ENCODE measurements at places on chromosomes 2 and 18.

- no peak for DNase-seq
Observed at GRCh38 chr2:112148477-112148876, 10.3 kb downstream of the FBLN7 start.

DNA sequence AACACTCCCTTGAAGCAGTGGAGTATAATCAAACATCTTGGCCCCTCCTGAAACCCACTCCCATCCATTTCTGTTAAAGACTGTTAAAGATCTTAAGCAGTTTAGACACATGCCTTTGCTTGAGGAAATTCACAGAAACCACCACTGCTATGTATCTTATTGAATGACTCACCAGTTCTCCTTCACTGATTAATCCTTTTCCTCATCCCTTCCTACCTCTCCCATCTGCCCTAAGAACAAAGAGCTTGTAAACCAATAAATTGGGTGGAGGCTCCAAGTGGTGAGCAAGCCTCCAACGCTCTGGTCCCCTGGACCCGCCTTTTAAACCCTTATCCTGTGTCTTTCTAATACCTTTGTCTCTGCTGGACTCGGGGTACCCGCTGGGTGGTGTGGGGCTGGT is 746.1 kb downstream of the LRP1B start:
- no peak for DNase-seq

DNA sequence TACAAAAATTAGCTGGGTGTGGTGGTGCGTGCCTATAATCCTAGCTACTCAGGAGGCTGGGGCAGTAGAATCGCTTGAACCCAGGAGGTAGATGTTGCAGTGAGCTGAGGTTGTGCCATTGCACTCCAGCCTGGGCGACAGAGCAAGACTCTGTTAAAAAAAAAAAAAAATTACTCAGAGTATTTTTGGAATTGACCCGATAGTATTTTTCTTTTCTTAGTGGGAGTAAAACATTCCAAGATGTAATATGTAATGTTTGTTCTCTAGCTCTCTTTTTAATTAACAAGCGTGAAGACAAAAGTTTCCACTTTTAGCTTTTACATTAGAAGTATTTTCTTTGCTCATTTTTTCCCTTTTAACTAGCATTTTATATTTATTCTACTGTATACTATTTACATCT is 12.0 kb upstream of the TMEM18 start:
- no peak for DNase-seq

DNA sequence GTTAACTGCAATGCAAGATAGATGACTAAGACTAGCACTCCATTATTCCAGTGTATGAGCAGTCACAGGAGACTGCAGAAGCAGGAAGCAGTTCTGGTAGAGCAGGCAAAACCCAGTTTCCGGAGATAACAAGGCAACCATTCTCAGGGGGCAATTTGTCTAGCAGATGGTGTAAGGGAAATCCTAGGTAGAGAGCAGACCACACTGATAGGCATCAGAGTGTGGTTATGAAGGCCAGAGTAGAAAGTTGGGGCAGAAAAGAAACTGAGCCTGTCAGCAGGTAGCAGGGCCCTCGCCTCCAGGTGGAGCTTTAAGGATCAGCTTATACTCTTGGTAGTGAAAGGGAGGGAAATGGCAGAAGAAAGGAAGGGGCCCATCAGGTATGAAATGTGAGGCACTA is 164.4 kb downstream of the PDE11A start:
- no peak for DNase-seq

GRCh38 chr2:189654641-189655040 is 6.6 kb upstream of the ASNSD1 start:
- no peak for DNase-seq

GRCh38 chr2:124034265-124034664 is 9.2 kb downstream of the CNTNAP5 start:
- no peak for DNase-seq

- no peak for DNase-seq
Observed at GRCh38 chr2:156800781-156801361, 364.7 kb downstream of the GPD2 start.

DNA sequence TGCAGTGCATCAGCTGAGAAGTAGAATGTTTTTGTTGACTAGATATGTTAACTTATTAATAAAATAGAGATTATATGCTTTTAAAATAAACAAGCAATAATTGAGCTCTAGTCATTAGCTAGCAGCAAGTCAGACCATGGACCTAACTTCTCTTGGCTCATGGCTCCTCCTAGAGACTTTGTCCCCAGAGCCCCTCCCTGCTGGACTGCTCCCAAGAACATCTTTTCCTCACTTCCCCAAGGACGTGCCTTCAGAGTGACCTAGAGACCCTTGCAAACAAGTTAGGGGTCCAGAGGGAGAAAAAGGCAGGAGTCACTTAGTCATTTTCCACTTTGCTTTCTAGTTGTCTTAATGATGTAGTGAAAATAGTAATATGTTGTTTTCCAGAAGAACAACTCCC is 312.5 kb upstream of the NRP2 start:
- DNase-seq: no peak

DNA sequence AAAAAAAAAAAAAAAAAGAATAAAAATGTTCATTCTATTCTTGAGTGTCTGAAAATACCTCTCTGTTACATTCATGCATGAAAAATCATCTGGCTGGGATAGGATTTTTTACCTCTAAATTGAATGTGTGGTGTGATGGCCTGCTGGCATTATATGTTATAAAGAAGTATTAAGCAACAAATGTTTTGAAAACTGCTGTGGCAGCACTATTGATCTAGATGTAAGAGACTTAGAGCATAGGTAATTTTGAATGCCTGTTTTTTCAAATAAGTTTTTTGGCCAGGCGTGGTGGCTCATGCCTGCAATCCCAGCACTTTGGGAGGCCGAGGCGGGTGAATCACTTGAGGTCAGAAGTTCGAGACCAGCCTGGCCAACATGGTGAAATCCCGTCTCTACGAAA is 147.0 kb upstream of the LINC00305 start:
- no peak for DNase-seq

GRCh38 chr2:136067459-136067858 is 50.5 kb downstream of the CXCR4 start:
- DNase-seq: no peak

- no peak for DNase-seq
Observed at GRCh38 chr2:189837326-189837725, 53.1 kb downstream of the PMS1 start.

- DNase-seq: no peak
Observed at GRCh38 chr2:159793326-159793725, 4.7 kb downstream of the CD302 start.

DNA sequence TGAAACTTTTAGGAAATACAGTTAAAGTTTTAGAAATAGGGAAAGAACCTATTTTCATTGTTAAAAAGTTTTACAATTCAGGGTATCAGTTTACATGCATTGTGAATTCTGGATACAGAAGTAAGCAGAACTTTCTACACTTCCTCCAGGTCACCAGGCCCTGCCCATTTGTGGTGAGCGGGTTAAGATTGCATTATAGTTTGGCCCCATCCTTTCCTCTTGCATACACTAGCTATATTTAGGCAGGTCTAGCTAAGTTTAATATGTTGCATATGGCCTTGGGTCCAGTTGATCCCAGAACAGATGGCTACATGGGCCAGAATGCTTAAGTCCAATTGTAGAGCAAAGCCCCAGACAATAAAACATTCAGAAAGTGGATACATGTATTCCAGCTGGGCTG is 4.8 kb downstream of the VWA3B start:
- DNase-seq: no peak

DNA sequence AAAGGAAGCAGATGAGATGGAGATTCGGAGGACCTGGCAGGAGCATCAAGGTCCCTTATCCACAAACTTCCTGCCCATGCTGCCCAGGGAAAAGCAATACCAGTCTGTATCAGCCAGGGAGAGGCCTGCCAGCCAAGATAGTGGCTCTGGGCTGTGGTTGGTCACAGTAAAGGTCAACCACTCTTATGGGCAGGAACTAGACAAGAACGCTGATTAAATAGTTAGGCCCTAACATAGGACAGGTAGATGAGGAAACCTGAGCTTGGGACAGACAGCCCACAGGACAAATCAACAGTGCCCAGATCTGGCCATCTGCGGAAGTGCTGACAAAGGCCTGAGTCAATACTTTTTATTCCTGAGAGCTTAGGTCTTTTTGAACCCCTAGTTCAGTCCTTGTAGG is 10.7 kb downstream of the PSTPIP2 start:
- no peak for DNase-seq

- DNase-seq: no peak
Observed at GRCh38 chr18:2425426-2426317, 145.6 kb downstream of the METTL4 start.

DNA sequence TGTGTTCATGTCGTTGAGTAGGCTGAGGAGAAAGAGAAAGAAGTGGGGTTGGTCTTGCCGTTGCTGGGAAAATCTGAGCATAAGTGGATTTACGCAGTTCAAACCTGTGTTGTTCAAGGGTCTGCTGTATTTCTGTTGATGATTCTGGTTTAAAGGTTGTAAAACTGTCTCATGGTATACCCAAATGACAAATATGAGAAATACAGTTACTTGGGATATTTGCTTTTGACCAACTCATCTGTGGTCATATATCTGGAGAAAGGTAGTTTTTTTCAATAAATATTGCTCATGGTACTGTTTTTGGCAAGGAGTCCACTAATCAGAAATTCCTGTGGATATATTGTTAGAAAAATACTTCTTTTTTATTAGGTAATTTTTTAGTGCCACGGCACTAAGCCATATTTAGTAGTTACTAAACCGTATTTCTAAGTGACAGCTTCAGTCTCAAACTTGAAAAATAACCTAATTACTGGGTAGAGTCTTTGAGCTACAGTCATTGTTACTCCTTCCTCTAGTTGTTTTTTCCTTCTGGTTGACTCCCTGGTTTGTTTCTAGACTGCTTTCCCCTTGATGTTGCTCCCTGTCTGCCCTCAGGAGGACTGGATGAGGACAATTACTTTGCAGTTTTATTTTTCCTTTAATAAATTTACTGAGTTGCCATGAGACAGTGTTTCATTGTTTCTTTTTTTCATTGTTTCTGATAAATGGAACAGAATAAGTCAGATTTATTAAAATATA is 31.5 kb downstream of the MOB4 start:
- no peak for DNase-seq
